NCI-H345 (cell line): ENCODE measurements at places on chromosomes 7 and 10.

- DNase-seq: no peak
Observed at GRCh38 chr10:3172081-3172445, 519 bp downstream of the PITRM1 start.

GRCh38 chr10:104659809-104660208 lies 18.7 kb downstream of the SORCS3 start:
- no peak for DNase-seq

DNA sequence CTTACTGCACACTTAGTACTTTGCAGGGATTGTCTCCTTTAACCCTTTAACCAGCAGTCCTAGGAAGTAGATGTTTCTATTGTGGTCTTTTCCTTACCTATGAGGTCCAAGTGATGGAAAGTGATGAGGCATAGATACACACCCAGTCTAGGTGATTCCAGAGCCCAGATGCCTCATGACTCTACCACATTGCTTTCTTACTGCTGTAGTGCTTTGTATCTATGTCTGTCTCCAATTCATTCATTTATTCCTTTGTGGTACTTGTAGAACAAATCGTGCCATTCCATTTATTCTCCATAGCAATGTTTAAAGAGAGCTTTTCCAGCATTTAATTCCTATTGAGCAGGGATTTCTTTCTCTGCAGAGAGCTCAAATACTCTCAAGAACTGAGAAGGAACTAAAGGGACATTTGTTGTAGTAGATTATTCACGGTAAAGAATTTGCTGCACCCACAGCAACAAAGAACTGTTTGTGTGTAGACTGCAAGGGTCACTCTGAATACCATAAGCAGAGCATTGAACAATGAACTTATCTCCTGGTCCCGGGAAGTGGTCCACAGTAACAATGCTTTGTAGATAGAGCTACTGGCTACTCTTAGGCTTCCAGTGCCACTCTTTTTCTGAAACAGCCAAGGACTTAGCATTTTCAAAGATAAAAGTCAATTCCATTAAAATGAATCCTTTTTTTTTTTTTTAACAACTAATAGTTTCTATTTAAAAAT lies 337.0 kb downstream of the PTEN start:
- no peak for DNase-seq

DNA sequence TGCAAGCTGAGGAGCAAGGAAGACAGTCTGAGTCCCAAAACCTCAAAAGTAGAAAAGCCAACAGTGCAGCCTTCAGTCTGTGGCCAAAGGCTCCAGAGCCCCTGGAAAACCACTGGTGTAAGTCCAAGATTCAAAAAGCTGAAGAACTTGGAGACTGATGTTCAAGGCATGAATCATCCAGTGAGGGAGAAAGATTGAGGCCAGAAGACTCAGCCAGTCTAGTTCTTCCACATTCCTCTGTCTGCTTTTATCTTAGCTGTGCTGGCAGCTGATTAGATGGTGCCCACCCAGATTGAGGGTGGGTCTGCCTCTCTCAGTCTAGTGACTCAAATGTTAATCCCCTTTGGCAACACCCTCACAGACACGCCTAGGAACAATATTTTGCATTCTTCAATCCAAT lies 20.1 kb upstream of the MDFIC start:
- DNase-seq: no peak

DNA sequence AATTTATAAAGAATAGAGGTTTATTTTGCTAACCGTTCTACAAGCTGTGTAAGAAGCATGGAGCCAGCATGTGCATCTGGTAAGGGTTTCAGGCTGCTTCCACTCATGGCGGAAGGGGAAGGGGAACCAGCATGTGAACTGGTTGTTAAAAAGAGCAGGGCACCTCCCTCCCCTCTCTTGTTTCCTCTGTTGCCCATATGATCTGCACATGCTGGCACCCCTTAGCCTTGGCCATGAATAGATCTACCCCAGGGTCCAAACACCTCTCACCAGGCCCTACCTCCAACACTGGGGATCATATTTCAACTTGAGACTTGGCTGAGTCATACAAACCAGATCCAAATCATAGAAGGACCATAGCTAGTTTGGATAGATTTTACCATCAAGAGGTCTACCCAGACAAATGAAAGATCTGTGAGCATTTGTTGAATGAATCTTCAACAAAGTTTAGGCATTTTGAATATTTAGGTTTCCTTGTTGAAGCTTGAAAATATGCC lies 36.0 kb upstream of the NRP1 start:
- DNase-seq: no peak

GRCh38 chr7:25062380-25062779 lies 62.7 kb downstream of the CYCS start:
- no peak for DNase-seq

- DNase-seq: no peak
Observed at GRCh38 chr7:100195222-100195621, 17.5 kb downstream of the STAG3 start.

GRCh38 chr10:122053314-122053713 lies 64.4 kb downstream of the TACC2 start:
- DNase-seq: no peak

DNA sequence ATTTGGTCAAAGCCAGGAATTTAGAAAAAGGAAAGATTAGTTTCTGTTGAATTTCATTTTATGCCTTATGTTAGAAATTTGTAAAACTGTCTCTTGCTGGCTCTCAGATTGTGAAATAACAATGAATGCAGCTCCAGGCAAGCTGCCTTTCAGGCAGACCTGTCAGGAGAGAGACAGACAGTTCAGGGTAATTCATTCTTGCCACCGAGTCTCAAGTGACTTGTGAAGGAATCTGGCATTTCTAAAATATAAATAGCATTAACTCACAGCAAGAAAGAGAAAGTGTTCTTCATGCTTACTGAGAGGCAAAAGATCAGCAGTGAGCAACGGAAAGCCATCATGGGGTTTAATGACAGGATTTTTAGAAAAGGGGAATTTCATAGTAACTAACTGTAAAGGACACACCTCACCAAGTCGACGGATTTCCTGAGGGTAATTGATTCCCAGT lies 442.3 kb upstream of the AKR1E2 start:
- no peak for DNase-seq

GRCh38 chr10:34732926-34733325 lies 82.2 kb downstream of the PARD3 start:
- DNase-seq: no peak

- no peak for DNase-seq
Observed at GRCh38 chr7:88361357-88361756, 54.7 kb upstream of the STEAP4 start.

DNA sequence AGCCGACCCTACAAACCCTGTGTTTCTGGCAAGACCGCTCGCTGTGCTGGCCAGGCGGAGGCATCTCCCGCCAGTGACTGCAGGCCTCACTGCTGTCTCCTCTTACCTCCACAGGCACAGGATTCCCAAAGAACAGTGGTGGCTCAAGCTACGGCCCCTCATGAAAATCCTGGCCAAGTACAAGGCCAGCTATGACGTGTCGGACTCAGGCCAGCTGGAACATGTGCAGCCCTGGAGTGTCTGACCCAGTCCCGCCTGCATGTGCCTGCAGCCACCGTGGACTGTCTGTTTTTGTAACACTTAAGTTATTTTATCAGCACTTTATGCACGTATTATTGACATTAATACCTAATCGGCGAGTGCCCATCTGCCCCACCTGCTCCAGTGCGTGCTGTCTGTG lies 36.2 kb downstream of the PITRM1 start:
- no peak for DNase-seq

DNA sequence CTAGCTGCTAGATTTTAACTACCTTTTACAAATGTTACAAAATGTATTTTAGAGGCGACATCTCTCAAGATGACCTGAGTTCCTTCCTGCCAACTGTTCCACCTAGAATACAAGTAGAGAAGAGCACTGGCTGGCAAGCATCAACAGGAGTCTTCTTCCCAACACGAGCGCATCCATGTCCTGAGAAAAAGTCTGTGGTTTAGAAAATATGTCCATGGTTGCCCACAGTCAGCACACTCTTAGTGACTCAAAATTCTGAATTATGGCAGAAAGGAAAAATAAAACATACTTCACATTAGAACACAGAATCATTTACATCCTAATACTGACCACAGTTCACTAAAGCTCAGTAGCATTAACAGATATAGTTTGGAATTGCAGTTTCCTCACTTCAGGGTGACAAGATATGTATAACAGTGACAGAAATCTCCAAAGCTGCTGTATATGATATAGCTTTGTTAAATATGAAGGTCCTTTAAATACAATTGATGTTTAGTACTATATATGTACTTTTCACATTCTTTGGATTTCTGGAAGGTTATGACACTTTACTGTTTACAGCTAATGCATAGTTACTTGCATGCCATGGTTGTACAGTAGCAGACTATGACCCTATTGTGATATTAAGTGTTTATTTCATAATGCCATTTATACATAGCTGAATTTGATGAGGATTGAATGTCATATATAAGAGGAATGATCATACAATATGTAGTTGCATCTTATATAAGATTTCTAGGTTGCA lies 327.1 kb downstream of the GFRA1 start:
- no peak for DNase-seq

DNA sequence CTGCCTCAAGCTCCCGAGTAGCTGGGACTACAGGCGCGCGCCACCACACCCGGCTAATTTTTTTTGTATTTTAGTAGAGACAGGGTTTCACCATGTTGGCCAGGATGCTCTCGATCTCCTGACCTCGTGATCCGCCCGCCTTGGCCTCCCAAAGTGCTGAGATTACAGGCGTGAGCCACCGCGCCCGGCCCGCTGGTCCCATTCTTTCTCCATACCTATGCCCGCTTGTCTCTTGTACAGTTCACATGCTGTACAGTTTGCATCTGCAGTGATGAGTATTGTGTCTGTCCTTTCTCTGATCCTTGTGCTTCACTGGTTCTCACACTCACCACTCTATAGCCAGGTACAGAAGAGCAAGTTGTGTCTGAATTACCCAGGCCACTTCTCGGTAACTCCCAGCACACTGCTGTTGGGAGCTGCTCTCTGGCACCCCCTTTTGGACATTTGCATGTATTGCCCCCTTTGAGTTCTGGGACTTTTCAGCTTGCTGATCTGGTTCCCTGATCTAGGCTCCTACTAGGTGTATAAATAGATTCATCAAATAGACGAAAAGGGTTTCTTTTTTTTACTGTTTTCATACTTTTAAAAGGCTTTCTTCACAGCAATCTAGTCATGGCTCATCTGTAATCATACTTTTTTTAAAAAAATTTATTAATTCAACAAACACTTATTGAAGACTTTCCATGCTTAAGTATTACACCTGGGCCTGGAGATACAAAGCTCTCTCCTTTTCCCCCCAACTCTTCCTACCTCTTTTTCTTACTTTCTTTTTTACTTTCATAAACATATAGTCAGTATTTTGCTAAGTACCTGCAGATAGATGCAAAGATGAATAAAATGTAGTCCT lies 53.5 kb downstream of the AOAH start:
- DNase-seq: peak; percentile 70

GRCh38 chr7:97078023-97078969 lies 39.2 kb upstream of the SDHAF3 start:
- DNase-seq: no peak

DNA sequence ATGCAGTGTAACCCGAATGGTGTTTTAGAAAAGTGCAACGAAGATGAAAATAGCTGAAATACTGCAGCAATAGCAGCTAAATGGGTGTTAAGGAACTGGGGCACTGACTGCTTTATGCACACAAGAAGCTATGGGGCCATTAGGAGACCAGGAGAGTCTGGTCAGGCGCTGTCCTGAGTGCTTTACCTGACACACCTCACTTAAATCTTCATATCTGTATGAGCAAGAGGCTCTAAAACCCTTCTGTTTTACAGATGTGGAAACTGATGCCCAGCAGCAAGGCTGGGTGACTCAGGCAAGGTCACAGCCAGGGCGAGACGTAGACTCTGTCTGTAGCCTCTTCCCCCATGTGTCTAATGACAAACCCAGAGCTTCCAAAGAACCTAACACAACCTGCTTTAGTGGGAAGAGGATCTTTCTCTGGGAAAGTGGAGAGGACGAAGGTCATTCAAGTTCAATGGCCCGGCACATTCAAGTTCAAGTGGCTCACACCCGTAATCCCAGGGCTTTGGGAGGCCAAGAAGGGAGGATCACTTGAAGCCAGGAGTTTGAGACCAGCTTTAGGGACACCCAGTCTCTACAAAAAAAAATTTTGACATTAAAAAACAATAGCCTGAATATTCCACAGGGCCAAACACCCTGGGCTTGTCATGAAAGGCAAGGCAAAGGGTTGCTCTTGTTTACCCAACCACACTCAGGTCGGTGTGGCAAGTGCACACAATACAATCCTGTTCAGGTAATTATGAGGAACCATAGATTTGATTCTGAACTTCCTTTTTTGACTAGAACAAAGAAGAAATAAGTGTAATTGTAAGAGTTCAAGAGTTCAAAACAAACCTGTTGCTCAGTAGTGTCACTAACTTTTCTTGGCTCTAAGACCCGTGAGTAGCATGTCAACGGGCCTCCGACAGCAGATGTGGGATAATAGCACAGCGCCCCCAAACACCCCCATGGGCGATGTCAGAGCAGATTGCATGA lies 53.7 kb upstream of the KLF6 start:
- no peak for DNase-seq

DNA sequence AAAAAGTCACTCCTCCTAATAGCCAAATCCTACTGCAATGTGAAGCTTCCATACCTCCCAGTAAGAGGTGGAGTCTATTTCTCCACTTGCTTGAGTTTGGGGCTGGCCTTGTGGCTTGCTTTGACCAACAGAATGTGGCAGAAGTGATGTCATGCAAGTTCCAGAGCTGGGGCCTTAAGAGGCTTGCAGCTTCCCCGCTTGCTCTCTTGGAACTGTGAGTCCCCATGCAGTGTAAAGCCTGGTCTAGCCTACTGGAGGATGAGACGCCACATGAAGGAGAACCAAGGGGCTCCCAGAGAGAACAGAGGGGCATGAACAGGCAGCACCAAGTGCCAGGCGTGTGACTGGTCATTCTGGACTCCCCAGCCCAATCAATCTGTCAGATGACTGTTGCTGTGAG lies 58.6 kb upstream of the OPALIN start:
- no peak for DNase-seq

GRCh38 chr7:128356546-128357216 lies 4.8 kb downstream of the PRRT4 start:
- DNase-seq: no peak

DNA sequence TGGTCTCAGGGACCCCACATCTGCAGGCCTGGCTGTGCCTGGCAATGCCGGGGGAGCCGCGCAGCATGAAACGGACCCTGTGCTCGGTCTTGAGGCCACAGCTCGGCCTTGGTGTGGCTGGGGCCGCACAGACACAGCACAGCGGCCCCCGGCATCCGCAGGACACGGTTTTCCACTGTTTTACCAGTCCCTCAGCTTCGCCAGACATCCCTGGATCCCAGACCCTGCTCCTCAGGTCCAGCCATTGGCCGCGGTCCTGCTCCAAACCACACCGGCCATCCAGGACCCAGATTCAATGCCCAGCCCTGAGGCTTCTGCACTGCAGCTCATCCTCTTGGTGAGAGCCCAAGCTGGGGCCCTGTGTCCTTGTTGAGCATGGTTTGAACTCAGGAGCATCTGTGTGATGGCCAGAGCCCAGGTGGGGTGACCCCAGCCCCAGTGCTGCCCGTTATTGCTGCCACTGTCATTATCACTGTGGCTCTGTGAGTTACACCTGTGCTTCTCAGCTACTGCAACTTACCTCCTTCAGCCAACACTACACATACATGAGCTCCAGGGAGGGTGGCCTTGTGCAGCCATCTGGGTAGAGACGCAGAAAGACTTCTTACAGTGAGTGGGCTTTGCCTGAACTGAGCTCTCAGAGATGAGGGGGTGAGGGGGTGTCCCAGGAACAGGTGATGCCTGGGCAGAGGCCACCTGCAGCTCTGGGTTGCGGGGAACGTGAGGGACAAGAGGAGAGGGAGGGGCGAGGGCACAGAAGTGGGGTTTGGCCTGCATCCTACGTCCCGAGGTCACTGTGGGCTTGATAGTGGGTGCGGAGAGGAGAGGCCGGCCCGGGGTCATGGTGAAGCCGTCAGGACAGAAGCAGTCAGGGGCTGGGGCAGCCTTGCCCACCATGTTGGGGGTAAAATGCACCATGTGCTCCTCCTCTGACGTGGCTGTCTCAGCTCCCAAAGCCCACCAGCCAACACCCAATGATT lies 567.6 kb downstream of the PTPRN2 start:
- no peak for DNase-seq
